Activated T-helper 1 cell treated with anti-CD3 and anti-CD28 coated beads, Interleukin-2, amount 50 U/mL, for 16 hours (primary cell): ENCODE measurements at places on chromosomes 3 and 15.

GRCh38 chr3:58308728-58309127 is 2.4 kb downstream of the HTD2 start:
- no peak for DNase-seq

- no peak for DNase-seq
Measured at GRCh38 chr3:56955492-56956111, 104.9 kb upstream of the SPATA12 start.

DNA sequence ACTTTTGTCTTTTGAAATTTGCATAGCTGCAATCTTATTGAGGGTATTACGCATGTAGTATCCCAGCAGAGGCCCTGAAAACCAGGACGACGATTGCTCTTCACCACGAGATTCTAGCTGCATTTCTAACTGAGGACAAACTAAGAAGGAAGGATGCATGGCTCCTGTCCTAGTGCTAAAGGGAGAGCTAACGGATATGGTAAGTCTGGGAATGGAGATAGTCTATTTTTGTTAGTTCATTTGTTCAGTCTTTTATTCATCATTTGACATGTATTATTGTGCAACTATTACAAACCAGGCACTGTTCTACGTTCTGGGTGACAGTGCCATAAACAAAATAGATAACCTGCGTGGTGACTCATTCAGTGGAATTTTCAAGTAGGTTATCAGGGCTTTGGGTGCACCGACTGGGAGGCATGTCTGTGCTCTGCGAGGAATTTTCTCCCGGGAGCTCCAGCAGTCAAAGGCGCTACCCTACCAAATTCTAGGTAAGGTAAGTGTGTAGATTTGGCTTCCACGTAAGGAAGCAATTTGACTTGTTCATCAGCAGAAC is 51.9 kb upstream of the ETV5 start:
- no peak for DNase-seq

- DNase-seq, result no peak
Measured at GRCh38 chr15:64558460-64559179, 98.2 kb downstream of the ZNF609 start.

GRCh38 chr15:94240480-94240879 is 9.1 kb downstream of the MCTP2 start:
- no peak for DNase-seq

DNA sequence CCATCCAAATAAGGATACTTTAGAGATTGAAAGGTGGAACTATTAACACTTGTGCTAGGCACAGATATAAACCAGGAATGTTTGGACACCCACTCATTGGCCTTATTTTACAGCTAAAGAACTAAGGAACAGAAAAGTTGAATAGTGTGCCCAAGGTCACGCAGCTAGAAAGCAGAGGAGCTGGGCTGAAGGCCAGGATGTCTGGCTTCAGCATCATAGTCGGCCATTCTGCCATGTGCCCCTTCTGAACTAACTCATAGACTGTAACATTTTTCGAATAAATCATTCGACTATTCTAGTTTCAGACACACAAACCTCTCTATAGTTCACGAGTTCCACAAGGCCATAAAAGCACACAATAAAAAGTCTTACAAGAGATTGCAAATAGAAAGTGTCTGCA is 71.1 kb downstream of the SUMF1 start:
- DNase-seq, result no peak

DNA sequence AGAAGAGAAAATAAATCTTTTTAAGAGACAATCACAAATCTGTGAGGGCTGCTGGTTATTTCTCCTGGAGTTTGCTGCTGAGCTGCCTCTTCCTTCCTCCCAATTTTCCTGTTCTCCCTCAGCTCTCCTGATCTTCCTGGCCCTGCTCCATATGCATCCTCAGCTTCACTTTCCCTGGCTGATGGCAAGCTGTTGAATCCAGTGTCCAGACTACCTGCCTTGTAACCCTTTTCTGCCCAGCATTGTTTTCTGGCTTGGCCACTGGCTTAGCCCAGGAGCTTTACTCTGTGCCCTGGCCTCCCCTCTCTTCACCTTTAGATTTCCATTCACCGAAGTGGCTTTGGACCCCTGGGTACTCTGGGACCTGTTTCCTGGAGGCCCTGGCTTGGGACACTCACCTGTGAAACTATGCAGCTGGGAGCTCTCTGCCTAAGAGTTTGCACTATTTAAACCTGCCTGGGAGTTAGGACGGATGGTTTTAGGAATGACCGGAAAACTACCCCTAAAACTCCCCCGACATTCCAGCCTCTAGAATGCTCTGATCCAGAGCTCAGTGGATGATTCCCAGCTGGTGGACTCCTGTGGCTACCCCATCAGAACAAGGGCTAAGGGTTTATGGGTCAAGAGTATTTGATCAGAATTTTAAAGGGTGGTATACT is 90.0 kb downstream of the RBPMS2 start:
- no peak for DNase-seq

DNA sequence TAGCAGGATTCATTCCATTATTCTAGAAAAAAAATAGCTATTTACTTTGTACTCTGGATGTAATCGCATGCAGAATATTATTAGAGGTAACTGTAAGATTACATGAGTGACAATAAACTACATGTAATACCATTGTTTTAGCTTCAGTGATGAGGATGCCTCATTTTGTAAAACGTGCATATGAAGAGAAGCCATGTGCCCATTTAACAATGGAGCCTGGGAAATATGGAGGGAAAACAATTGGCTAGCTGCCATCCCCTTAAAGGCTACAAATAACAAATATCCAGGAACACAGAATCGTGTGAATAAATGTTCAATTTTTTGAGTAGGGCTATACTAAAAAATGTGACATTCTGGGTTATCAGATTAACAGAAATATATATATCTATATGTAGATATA is 151.1 kb downstream of the SAMMSON start:
- no peak for DNase-seq

GRCh38 chr15:82165948-82166376 is 96.6 kb downstream of the EFL1 start:
- DNase-seq, result no peak

DNA sequence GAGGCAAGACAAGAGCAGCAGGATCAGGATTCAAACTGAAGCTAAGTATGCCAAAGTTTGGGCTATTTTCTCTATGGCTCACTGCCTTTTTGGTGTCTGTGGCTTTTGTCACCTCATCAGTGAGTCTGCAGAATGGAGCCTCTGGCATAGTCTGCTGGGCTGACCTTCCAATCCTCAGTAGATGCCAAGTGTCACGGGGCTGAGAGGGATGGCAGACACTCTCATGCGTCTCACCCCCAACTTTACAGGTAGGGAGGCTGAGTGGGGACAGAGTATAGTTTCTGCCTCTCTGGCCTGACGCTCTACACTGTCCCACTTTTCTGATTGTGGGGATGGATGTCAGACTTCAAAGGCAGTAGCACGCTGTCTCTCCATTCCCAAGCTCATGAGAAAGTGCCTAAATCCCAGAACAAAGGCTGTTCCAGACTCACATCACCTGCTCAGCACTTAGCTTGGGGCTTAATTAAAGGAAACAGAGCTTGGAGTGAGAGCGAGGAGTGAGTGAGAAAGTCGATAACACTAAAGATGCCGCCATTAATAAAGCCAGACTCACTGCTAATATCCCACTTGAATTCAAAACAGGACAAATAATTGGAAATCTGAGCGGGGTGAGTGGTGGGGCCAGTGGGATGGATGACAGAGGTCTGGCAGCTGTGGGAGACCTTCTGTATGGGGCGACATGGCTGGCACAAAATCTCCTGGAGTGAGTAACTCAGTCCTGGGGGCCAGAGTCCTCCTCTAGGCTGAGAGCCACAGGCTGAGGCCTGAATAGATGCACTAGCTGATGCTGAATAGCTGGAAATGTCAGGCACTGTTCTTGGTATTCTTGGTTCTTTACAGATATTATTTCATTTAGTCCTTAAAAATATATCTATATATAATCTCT is 78.4 kb upstream of the MRPS22 start:
- DNase-seq, result no peak

- DNase-seq, result no peak
Measured at GRCh38 chr3:142633073-142633472, 36.9 kb downstream of the PLS1 start.

GRCh38 chr15:100248236-100248635 is 93.5 kb downstream of the ADAMTS17 start:
- no peak for DNase-seq

GRCh38 chr3:38623539-38623938 is 25.9 kb downstream of the SCN5A start:
- no peak for DNase-seq

GRCh38 chr3:50584391-50584790 is 15.1 kb downstream of the HEMK1 start:
- DNase-seq, result no peak

- peak; percentile 7 for DNase-seq
Measured at GRCh38 chr3:27483117-27484014, 818 bp downstream of the SLC4A7 start.

- no peak for DNase-seq
Measured at GRCh38 chr15:55499151-55499550, 8.9 kb downstream of the DNAAF4 start.

- no peak for DNase-seq
Measured at GRCh38 chr3:68703066-68703465, 229.3 kb downstream of the TAFA4 start.

DNA sequence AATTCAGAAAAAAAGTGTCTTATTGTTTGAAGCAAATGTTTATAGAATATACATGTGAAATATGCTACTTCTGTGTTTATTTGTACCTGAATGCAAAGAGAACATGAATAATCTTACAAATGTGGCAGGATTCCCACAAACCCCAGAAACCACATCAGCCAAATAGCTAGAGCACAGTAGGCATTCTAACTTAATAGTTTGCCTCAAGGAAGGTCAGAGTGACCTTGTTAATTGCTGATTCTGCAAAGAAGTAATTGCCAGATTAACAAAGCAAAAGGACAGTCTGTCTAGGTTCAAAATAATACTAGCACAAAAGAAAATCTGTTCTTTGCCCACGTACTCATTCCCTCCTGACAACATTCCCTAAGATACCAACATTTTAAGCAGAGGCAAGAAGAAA is 604.0 kb downstream of the PYDC2 start:
- no peak for DNase-seq

- no peak for DNase-seq
Measured at GRCh38 chr3:56107157-56107556, 361.1 kb downstream of the ERC2 start.

GRCh38 chr3:171772427-171773056 is 37.7 kb downstream of the PLD1 start:
- DNase-seq, result peak; percentile 4

- DNase-seq, result no peak
Measured at GRCh38 chr15:25095179-25095578, 140.4 kb downstream of the SNRPN start.

DNA sequence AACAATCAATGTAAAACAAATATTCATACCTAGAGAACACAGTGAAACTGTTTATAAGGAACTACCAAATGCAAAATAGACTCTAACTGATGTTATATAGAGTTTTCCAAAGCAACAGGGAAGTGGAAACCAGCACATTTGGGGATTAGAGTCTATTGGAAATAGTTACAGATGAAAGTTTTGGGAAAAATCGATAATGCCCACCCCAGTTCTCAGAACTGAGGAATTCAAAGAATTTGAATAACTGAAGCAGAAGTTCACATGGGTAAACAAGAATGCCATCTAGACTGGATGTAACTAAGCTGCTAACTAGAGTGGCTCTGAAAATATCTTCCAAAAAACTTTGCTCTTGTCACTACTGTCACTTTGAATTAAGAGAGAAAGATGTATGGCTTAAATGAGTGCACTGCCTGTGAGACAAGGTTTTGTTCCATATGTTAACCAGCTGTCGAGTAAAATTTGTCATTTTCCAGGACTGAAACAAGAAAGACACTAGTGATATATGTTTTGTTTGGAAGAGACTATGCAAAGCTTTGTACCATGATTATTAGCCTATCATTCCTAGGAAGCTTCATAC is 9.2 kb upstream of the DENND4A start:
- DNase-seq, result no peak

- DNase-seq, result no peak
Measured at GRCh38 chr3:156702367-156702766, 28.0 kb downstream of the TIPARP start.
